ENCODE measurements at places on chromosomes 7 and 10.
A peak's percentile ranks its signal among the peaks of the same experiment; 100 is the strongest.

DNA sequence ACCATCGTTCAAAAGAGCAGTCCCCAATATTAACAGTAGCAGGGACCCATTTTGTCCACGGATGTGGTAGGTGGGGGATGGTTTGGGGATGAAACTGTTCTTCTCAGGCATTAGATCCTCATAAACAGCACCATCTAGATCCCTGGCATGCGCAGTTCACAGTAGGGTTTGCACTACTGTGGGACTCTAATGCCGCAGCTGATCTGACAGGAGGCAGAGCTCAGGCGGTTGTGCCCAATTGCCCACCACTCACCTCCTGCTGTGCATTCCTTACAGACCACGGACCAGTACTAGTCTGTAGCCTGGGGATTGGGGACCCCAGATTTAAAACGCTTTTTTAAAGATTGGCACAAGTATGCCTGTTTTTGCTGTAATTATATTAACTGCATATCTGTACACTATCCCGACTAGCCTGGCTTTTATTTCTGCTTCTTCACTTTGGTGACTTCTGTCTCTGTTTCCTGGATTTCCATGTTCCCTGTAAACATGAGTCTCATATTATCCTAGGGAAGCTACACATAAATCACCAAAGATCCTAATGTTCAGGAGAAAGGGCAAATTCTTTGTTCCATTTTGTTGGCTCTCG lies 163.3 kb upstream of the AKR1E2 start:
- no peak for DNase-seq

DNA sequence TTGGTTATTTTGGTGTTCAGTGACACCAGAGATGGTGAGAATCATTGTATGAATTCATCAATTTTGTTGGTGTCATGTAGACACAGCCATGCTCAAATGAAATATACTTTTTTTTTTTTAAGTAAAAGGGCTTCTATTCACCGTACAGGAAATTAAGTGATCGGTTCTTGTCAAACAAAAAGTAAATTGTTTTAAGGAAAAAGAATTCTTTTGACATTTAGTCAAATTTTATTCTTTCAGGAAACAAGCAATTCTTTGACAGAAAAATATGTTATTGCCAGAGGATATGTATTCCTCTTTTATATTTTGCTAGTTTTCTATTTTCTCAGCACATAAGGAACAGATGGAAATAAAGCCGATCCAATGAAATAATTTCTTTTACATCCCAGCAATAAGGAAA lies 551.9 kb downstream of the MAGI2 start:
- DNase-seq = no peak

DNA sequence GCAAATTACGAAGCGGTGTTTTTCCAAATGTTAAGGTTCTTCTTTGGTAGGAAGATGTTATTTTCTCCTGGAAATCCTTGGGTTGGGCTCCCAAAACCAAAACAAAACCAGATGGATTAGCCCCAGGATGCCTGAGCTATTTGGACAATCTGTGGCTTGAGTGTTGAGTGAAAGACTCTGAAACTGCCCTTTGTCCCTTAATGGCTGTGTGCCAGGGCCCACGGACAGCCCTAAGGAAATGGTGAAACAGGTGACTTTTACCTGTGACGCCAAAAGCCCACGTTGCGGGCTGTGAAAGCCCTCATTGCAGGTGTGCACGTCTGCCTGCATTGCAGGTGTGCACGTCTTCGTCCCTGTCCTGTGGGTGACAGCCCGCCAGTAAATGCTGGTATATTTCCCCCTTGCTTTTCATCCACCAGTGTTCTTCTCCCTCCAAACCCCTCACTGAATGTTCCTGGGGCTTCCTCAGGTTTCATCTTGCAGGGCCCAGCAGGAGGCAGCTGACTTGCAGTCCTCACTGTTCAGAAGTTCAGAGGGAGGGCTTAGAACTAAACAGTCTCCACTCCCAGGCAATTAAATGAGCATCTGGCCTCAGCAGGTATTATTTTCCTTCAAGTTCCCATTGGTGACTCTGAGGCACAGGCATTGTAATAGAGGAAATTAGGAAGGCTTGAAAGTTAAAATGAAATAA lies 10.7 kb downstream of the PFKP start:
- no peak for DNase-seq

- DNase-seq = no peak
These were observed 66.0 kb downstream of the CALD1 start for GRCh38 chr7:134845461-134845860.

GRCh38 chr7:130021105-130021834 lies 29.9 kb downstream of the ZC3HC1 start:
- no peak for DNase-seq

GRCh38 chr10:65675236-65675635 lies 1250.6 kb upstream of the LRRTM3 start:
- DNase-seq = no peak

GRCh38 chr10:110408203-110408871 lies 89.4 kb upstream of the DUSP5 start:
- no peak for DNase-seq

GRCh38 chr7:26013551-26014083 lies 138.4 kb upstream of the NFE2L3 start:
- no peak for DNase-seq

- DNase-seq = no peak
These were observed 136.7 kb downstream of the VIPR2 start for GRCh38 chr7:159007996-159008389.

DNA sequence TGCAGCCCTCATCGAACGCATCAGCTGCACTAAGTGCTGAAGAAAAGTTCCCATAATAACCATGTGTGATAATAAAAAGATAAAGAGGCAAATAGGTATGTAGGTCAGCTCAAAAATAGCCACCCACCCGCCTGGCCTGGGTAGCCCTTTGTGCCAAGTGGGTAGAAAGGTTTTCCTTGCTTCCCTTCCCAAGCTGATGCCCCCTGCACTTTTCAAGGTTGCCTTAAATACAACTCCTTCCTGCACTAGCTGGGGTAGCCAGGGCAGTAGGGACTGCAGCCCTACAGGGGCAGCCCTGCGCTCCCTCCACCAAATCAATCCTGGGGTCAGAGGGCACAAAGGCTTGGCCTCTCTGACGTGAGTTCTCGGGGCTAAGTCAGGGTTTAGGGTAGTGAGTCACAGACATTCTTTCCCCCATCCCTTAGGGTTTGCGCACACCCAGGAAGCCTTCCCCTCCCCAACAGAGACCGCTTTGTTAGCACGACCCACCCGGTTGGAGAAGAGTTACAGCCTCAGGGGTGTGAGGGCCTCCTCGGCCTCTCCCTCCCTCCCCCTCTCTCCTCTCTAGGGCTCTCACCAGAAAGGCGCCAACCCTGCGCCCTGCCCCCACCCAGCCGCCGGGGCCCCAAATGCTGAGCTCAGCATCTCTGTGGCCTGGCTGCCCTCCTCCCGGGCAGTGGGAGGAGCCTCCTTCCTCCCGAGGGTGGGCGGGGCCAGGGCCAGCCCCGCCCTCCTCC lies 13.3 kb upstream of the DDIT4 start:
- DNase-seq = peak; percentile 78

- no peak for DNase-seq
These were observed 226.2 kb downstream of the TNS3 start for GRCh38 chr7:47355684-47356083.

GRCh38 chr10:132480356-132480755 lies 57.2 kb upstream of the INPP5A start:
- DNase-seq = no peak

- peak; percentile 81 for DNase-seq
These were observed 8.0 kb downstream of the KLF6 start for GRCh38 chr10:3776796-3777571.

DNA sequence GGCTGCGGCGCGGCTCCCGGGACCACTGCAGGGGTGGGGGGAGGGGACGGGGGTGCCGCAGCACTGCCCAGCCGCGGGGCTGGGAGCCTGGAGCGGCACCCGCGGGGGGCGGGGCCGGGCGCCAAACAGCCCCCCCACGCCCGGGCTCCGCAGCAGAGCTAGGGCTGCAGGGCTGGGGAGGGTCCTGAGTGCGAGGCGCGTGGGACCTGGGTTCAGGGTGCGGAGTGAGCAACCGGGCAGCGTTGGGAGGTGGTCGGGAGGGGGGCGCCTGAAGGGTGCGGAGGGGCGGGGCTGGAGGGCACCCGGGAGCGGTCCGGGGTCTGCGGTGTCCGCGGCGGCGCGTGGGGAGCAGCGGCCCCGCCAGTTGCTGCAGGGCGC lies 528 bp downstream of the CAMK2G start:
- DNase-seq = peak; percentile 9

DNA sequence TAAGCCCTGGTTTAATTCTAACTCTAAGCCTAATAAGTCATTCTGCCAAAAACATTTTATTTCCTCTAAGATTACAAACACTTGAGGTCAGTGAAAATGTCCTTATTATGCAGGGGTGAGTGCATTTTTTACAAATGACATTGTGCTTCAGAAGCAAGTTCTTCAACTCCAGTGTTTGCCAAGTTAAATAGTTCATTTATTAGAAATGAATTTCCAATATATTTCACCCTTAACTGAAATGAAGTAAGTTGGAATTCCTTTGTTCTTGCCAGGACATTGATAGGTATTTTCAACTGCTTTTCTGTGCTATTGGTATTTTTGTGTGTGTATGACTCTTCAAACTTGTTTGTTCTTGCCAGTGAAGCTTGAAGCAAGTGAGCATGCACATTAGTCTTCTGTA lies 89.5 kb upstream of the CCDC6 start:
- no peak for DNase-seq

- DNase-seq = no peak
These were observed 95.1 kb downstream of the EGFR start for GRCh38 chr7:55113760-55114540.

DNA sequence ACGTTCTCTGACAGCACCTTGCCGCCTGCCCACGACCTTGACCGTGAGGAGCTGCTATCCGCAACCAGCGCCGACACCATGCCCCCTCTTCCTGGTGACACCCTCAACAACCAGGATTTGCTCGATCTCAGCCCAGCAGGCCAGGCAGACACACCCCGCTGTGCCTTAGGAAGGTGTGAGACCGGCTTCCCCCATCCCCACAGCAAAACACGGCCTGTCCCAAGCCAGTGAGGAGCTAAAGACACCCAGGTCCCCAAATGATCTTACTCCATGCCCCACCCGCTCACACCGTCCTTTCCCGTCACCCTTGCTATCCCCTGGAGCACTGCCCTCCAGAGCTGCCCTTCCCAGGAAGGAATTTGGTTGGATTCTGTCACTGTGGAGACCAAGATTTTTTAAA lies 21.3 kb upstream of the TTYH3 start:
- no peak for DNase-seq

DNA sequence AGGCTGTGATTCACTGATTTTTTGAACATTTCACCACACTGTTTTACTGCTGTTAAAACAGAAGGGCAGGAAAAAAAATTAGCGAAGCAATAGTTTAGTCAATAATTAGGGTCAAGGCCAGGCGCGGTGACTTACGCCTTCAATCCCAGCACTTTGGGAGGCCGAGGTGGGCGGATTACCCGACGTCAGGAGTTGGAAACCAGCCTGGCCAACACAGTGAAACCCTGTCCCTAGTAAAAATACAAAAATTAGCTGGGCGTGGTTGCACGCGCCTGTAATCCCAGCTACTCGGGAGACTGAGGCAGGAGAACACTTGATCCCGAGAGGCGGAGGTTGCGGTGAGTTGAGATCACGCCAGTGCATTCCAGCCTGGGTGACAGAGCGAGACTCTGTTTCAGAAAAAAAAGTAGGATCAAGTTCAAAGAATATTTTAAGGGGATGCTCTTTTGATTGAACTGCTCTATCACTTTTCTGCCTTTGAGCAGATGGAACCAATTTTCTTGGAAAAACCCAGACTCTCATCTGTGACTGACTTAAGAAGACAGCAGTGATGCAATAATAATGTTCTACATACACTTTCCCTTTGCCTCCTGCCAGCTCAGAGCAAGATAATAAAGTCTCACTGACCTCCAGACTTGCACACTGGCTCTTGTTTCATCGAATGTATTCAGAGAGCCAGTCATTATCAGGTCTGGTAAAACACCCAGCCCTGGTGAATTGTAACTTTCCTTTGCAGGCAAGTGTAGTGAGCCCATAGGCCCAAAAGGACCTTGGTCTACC lies 1.6 kb upstream of the PPA1 start:
- DNase-seq = no peak

DNA sequence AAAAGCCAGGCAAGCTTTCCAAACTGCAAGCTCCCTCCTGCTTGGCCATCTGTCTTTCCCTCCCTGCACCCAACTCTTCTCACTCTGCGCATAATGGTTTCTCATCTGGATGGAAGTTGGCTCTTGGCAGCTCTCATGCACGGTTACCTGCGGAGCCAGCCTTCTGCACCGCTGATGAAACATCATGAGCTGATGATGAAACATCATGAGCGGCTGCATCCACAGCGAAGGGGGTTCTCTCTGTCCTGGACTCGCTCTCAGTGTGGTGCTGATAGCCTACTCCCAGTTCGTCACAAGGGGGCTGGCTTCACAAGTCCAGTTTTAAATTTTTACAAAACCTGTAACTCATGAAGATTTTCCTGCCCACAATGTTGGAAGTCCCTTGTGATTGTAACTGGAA lies 457.5 kb downstream of the ACTR3B start:
- no peak for DNase-seq

- no peak for DNase-seq
These were observed 487.4 kb downstream of the TNS3 start for GRCh38 chr7:47094462-47094861.

DNA sequence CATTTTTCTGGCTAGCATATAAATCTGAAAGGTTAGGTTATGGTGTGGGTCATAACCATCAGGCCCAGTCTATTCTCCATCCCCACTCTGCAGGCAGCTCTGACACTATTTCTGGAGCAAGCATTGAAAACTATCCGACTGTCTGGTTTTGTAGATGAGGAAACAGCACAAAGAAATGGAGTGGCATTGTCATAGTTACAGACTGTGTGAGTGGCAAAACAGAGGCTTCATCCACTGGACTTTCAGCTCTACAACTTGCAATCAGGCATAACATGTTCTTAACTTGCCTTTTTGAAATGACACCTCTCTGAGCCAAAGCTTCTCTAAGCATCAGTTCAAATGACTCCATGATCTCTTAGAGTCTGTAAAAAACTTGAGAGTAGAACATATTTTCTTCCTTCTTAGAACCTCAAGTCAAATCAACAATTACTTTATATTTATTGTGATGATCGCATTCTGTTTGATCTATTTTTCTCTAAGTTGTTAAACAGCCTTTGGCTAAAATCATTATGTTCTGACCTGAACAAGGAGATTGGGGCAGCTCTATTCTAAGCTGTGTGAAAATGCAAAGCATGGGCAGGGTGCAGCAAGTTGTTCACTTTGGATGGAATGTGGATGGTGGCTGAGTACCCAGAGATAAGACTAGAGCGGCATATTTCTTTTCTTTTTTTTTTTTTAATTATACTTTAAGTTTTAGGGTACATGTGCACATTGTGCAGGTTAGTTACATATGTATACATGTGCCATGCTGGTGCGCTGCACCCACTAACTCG lies 68.5 kb downstream of the LRRC4 start:
- DNase-seq = no peak

GRCh38 chr7:284762-285722 lies 4.9 kb upstream of the FOXL3 start:
- DNase-seq = no peak

GRCh38 chr7:138667535-138668228 lies 33.5 kb downstream of the SVOPL start:
- no peak for DNase-seq

- no peak for DNase-seq
These were observed 6.4 kb downstream of the FEZF1 start for GRCh38 chr7:122298131-122298530.
